Small intestine (tissue), 16 donors: ENCODE measurements at places on chromosomes 4 and X.

DNA sequence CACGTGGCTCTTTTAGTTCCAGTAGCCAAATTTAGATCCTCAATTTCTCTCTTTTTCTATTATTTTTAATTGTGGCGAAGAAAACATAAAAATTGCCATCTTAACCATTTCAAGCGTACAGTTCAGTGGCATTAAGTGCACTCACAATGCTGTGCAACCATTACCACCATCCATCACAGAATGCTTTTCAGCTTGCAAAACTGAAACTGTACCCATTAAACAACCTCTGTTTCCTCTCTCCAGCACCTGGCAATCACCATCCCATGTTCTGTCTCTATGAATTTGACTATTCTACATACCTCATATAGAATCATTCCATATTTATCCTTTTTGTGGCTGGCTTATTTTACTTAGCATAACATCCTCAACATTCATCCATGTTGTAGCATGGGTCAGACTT lies 74.9 kb downstream of the METTL14 start:
- peaks cover 9% of the 10 kb centered on the region for H3K36me3 ChIP-seq
- H3K27me3 ChIP-seq, result no peaks in the 10 kb centered on the region
- H3K4me3 ChIP-seq, result no peak overlapping the region
- H3K4me1 ChIP-seq, result peaks cover 2% of the 10 kb centered on the region
- no peak overlapping the region for H3K27ac ChIP-seq
- DNase-seq, result no peak

DNA sequence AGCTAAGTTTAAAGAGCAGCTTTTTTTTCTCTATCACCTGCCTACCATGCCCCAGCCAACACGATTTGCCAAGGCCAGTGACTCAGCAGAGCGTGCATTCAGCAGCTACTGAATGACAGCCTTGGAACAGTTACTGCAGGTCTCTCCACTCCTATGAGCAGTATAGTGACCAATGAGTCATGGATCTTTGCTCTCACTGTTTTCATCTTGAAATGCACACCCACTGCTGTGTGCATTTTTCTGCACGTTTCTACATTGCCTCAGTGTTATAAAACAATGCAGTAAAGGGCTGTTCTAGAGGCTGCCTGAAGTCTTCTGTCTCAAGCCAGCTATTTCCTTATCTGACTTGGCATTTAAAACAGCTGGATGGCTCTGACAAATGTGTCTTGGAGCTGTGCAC lies 66.0 kb upstream of the C4orf54 start:
- peak overlapping the region; percentile 59 for H3K27ac ChIP-seq
- H3K4me3 ChIP-seq, result no peak overlapping the region
- H3K4me1 ChIP-seq, result peaks cover 13% of the 10 kb centered on the region
- DNase-seq, result peak; percentile 86
- H3K36me3 ChIP-seq, result no peaks in the 10 kb centered on the region
- no peaks in the 10 kb centered on the region for H3K27me3 ChIP-seq

- H3K36me3 ChIP-seq, result no peaks in the 10 kb centered on the region
- no peak overlapping the region for H3K27ac ChIP-seq
- no peak for DNase-seq
- H3K27me3 ChIP-seq, result no peaks in the 10 kb centered on the region
Measured at GRCh38 chrX:151752847-151753246, 18.3 kb downstream of the CNGA2 start.

DNA sequence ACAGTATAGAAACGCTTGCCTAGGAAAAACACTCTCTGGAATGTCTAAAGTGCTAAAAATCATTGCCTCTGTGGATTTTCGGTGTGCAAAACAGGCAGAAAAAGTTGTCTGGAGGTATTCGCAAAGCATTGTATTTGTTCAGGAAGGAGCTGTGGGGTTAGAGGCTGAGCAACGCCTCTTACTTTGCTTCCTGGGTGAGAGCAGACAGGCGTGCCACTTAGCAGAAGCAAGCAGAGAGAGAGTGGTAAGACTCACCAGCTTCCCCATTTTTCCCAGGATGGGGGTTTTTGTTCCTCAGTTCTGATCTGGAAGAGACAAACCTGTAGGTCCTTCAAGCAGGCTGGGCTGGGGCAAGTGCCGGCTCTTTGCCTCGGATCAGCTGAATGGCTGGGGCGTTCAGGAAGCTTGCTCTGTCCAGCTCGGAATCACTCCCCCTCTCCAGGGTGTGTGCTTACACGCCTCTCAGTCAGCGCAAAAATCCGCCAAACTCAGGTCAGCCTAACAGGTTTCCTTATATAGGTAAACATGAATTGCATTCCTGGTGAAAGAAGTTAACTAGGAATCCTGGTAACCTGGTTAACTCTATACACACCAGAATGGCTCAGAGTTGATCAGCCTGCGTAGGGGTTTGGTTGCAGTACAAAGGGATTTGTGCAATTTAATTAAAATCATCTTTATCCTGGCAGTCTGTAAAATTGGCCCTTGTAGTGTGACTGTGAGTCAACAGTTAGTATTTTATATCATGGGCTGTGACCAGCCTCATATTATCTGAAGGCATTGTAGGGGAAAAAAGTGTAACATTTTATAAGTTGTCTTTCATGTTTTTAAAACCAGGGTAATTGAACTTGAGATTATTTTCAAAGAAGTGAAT lies 213.1 kb upstream of the MID1 start:
- no peaks in the 10 kb centered on the region for H3K36me3 ChIP-seq
- H3K4me3 ChIP-seq, result peak overlapping the region; percentile 31
- H3K27me3 ChIP-seq, result no peaks in the 10 kb centered on the region
- no peaks in the 10 kb centered on the region for H3K4me1 ChIP-seq
- H3K27ac ChIP-seq, result peak overlapping the region; percentile 27
- peak; percentile 58 for DNase-seq

DNA sequence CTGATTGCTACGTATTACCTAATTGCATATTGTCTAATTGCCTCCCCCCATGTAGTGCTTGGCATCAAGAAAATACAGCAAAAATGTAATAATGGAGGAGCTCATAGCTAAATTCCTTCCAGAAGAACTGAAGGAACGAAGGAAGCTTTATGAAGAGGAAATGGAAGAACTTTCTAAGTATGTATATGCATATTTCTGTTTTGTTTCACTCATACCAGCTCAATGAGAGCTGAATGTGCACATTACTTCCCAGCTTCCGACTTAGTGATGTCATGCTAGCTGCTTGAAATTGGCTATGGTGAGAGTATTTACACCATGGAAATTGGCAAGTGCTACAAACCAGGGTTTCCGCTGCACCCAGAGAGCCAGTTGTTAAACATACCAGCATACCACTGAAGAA lies 34.7 kb downstream of the LONRF3 start:
- H3K36me3 ChIP-seq, result peaks cover 10% of the 10 kb centered on the region
- no peaks in the 10 kb centered on the region for H3K27me3 ChIP-seq
- no peak for DNase-seq
- no peak overlapping the region for H3K4me3 ChIP-seq
- no peak overlapping the region for H3K27ac ChIP-seq

- no peaks in the 10 kb centered on the region for H3K27me3 ChIP-seq
- H3K4me3 ChIP-seq, result no peak within 1 kb of the TSS
- no peaks in the 10 kb centered on the region for H3K4me1 ChIP-seq
- no peak for DNase-seq
Measured at GRCh38 chr4:70225824-70226223, at the start of gene FDCSP. Gene FDCSP (plus strand): TSS chr4:70226124. CDS start chr4:70231195, 5,071 bp downstream.

- peak; percentile 17 for DNase-seq
- H3K27me3 ChIP-seq, result peaks cover 67% of the 10 kb centered on the region
- H3K36me3 ChIP-seq, result no peaks in the 10 kb centered on the region
- no peak overlapping the region for H3K27ac ChIP-seq
- H3K4me3 ChIP-seq, result peak overlapping the region; percentile 37
Measured at GRCh38 chr4:133147286-133147821, 1.7 kb upstream of the PCDH10 start.

DNA sequence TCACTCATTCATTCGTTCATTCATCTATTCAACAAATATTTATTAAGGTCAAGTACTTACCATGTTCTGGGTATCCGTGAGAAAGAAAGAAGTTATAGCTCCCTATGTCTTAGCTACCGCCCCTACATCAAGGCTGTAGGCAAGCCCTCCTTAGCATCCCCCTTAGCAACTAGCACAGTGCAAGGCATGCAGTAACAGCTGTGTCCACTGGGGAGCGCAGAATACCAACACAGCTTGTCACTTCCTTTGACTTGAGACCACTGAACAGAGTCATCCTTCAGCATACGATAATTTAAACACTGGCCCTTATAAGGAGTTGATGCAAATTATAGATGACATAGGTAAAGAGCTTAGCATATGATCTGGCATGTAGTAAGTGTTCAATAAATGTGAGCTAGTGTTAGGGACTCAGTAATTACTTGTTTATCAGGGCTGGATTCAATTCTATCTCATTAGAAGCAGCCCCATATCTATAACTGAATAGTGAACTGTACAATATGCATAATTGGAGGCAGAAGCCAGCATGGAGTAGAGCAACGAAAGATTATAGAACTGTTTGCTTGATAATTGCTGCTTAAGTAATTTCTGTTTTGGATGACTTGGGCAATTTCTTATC lies 8.7 kb downstream of the KIAA1210 start:
- peak; percentile 22 for DNase-seq
- no peaks in the 10 kb centered on the region for H3K27me3 ChIP-seq
- H3K27ac ChIP-seq, result no peak overlapping the region
- no peak overlapping the region for H3K4me3 ChIP-seq
- H3K4me1 ChIP-seq, result no peaks in the 10 kb centered on the region

- H3K4me1 ChIP-seq, result no peaks in the 10 kb centered on the region
- no peaks in the 10 kb centered on the region for H3K27me3 ChIP-seq
- DNase-seq, result no peak
- no peak overlapping the region for H3K27ac ChIP-seq
- H3K4me3 ChIP-seq, result no peak overlapping the region
- no peaks in the 10 kb centered on the region for H3K36me3 ChIP-seq
Measured at GRCh38 chrX:46571423-46572339, 1.9 kb upstream of the CHST7 start.

- H3K27me3 ChIP-seq, result no peaks in the 10 kb centered on the region
- no peak for DNase-seq
- no peaks in the 10 kb centered on the region for H3K4me1 ChIP-seq
- no peak overlapping the region for H3K4me3 ChIP-seq
- H3K36me3 ChIP-seq, result no peaks in the 10 kb centered on the region
Measured at GRCh38 chr4:99518601-99519295, 7.9 kb downstream of the C4orf17 start.

GRCh38 chrX:38991656-38992440 lies 190.6 kb downstream of the MID1IP1 start:
- no peak overlapping the region for H3K27ac ChIP-seq
- DNase-seq, result no peak
- H3K36me3 ChIP-seq, result no peaks in the 10 kb centered on the region
- no peaks in the 10 kb centered on the region for H3K27me3 ChIP-seq
- no peak overlapping the region for H3K4me3 ChIP-seq

DNA sequence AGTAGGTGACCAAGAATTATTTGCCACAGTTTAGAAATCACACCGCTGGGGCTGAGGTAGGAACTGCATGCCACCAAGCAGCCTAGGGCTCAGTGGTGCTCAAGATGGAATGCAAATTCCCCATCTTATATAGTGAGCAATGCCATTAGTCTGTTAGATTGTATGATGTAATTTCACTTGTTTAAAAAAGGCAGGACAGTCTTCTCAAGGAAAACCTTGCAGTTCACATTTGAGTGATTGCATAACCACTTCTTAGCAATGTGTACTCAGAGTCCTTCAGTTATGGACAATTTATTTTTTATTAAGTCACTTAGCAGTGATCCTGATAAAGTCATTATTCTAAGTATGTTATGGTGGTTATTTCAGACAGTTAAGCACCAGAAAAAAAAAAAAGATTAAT lies 142.9 kb upstream of the SFRP2 start:
- no peak overlapping the region for H3K27ac ChIP-seq
- no peaks in the 10 kb centered on the region for H3K36me3 ChIP-seq
- H3K27me3 ChIP-seq, result no peaks in the 10 kb centered on the region
- no peak for DNase-seq

GRCh38 chr4:17132226-17132625 lies 233.8 kb upstream of the LDB2 start:
- H3K36me3 ChIP-seq, result no peaks in the 10 kb centered on the region
- H3K4me1 ChIP-seq, result no peaks in the 10 kb centered on the region
- H3K27me3 ChIP-seq, result no peaks in the 10 kb centered on the region

DNA sequence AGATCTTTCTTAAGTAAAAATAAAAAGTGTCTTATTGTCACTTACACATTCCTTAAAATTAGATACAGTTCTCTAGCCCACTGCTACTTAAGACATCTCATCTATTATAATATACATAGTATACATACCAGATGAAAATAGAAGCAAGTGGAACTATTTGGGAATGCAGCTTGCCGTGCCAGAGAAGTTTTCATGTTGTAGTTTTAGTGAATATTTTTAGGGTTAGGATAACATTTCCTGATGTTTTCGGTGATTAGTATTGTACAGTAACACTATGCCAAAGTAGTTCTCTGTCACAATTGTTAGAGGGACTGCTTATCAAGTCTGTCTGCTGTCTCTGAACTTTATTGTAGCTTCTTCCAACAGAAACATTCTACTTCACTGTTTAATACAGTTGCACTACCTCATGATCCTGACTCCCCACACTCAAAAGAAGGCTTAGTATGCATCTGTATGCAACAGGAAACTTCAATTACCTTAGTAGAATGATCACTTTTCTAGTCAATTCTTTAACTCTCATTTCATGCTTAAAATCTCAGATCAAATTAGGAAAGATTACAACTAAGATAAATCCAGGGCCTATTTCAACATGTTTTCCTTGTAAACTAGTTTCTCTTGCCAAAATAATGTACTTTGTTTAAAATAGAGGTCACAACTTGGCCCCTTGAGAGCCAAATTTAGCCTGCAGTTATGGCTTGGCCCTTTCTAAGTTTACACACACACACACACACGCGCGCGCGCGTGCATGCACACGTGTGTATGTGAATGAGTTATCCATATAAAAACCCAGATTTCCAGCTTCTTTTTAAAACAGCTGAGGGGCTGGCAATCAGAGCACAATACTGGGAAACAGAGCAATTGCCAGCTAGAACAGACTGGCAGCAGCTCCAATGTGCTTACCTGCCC lies 42.3 kb upstream of the SRPX start:
- H3K27ac ChIP-seq, result no peak overlapping the region
- no peaks in the 10 kb centered on the region for H3K4me1 ChIP-seq
- H3K27me3 ChIP-seq, result no peaks in the 10 kb centered on the region
- no peak overlapping the region for H3K4me3 ChIP-seq
- H3K36me3 ChIP-seq, result no peaks in the 10 kb centered on the region

GRCh38 chr4:95264843-95265242 lies 283.9 kb downstream of the UNC5C start:
- DNase-seq, result no peak
- no peak overlapping the region for H3K27ac ChIP-seq
- no peaks in the 10 kb centered on the region for H3K4me1 ChIP-seq
- no peaks in the 10 kb centered on the region for H3K36me3 ChIP-seq
- H3K27me3 ChIP-seq, result no peaks in the 10 kb centered on the region
- H3K4me3 ChIP-seq, result no peak overlapping the region

- H3K36me3 ChIP-seq, result no peaks in the 10 kb centered on the region
- no peak overlapping the region for H3K4me3 ChIP-seq
- no peak overlapping the region for H3K27ac ChIP-seq
- H3K4me1 ChIP-seq, result peaks cover 2% of the 10 kb centered on the region
Measured at GRCh38 chr4:109014593-109015412, 251.9 kb upstream of the ETNPPL start.

DNA sequence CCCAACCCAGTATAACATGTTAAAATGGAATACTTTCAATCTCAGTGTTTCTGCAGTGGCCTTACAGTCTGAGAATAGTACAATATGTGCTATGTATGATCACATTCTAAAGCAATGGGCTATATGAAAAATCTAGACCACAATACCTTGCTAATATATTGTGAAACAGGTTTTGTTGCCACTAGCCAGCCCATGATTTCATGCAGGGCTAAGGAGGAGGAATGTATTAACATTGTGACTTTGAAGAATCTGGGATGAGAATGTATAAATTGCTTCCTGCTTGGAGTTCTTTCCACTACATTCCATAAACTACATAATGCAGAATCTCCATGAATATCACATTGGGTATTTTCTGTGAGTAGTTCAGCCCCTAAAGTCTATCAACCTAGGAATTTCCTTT lies 935.4 kb upstream of the GRIA3 start:
- DNase-seq, result no peak
- no peaks in the 10 kb centered on the region for H3K36me3 ChIP-seq
- H3K4me3 ChIP-seq, result no peak overlapping the region
- H3K27me3 ChIP-seq, result no peaks in the 10 kb centered on the region
